GM12892 (cell line): ENCODE measurements at places on chromosomes 6 and 20.

DNA sequence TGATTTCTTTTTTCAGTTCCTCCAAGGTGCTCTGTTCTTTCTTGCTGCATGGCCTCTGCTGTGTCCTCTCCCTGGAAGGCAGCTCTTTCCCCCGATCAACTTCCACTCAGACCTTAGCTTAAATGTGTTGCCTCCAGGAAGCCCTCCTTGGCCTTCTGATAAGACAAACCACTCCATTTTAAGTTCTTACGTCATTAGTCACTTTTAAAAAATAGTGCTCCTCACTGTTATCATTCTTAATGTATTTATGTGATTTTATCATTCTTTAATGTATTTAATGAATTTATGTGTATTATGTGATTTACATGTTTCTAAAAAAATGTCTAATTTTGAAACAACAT is 12.2 kb upstream of the MANBAL start:
- no peak for DNase-seq

DNA sequence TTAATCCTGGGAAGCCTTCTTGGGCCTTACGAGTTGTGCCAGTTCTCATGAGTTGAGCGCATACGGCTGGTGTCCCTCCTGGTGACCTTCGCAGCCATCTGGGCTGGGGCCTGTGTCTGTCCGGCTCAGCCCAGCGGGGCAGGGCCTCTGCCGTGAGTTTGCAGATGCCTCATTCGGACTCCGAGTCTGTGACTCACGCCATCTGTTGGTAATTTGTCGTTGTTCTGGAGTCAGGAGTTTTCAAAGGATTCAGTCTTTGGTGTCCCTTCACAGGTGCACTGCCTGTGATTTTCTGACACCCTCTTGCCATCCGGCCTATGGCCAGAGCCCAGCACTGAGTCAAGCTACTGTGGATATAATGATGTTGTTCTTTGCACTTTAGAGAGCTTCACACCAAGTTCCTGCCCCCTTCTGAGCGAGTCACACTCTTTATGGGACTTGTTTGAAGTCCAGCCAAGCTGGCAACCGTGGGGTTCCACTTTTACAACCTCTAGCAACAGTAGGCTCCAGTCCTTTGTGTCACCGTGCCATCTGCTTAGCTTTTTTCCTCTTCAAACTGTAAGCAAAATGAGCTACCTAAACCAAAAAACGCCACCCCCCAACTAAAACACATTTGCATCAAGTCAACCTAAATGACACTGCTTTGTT is 175.6 kb downstream of the AIG1 start:
- no peak for DNase-seq

DNA sequence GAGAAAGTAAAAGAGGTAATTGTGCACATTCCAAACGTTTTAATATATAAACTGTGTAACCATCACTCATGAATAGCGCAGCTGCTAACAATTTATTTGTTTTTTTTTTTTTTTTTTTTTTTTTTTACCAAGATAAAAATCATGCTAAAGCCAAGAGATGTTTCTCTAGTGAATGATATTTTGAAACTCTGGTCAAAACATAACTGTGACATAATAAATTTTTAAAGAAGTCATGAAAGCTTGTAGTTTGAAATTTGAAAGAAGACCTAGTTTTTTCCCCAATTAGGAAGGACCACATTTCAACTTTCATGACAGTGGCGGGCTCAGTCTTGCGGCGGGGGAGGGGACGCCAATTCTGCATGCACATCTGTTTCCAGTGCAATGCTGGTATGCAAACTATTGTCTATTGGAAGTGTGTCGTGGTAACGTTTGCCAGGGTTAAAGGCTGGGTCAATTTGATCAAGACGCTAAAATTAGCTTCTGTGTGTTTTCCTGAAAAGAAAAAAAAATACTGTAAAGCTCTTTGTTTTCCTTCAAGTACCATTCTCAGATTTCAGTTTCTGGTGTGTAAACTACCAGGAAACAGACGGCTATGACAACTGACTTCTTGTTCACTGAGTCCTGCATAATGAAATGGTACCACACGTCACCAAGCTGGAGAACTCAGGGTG is 211.9 kb downstream of the FOXC1 start:
- DNase-seq = no peak

- DNase-seq = no peak
Measured at GRCh38 chr6:105851606-105852005, 234.5 kb upstream of the PRDM1 start.

GRCh38 chr6:79941489-79942151 is 5.7 kb downstream of the ELOVL4 start:
- DNase-seq = no peak

DNA sequence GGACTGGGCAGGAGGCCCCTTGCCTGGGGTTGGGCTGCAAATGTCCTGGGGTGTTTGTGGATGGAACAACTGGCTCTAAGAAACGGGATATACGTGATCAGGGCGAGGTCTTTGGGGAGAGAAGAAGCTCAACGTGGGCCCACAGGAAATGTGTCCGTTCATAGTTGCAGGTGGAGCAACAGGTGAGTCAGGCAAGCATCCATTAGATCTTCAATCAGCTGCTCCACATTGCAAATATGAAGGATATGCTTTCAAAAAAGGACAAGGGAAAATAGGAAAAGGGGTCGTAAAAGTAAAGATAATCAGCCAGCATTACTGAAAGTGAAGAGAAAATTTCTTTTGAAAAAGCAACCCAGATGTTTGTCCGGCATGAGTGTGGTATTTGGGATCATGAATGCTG is 251.0 kb downstream of the CDH4 start:
- DNase-seq = no peak

DNA sequence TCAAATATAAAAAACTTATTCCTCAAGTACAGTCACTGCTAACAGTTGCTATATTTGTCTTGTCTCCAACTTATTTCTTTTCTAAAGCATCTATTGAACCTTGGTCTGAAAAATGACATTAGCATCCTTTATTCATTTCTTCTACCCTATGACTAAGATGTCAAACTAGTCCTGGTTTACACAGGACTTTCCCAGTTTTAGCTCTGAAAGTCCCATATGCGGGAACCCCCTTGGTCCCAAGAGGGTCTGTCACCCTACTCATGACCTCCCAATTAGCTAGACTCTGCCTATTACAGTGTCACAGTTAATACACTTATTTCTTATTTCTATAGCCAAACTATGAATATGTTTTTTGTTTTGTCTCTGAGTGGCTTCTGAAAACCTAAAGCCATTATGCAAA is 37.1 kb downstream of the PLEKHG1 start:
- no peak for DNase-seq

DNA sequence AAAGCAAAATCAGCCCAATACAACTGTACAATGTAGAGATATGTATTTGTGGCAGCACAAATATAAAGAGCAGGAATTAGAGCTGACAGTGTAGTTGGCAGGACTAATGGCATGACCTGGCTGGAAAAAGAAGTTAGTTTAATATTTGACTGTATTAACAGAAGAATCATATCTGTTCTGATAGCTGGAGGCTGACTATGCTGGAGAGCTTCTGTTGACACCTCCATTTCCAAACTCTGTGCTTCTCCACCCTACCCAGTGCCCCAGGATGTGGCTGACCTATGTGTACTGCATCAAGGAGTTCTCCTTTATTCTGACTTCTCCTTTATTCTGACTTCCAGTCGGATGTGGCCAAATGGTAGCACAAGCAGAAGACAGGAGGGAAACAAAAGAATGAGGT is 299.3 kb downstream of the PKHD1 start:
- DNase-seq = no peak

DNA sequence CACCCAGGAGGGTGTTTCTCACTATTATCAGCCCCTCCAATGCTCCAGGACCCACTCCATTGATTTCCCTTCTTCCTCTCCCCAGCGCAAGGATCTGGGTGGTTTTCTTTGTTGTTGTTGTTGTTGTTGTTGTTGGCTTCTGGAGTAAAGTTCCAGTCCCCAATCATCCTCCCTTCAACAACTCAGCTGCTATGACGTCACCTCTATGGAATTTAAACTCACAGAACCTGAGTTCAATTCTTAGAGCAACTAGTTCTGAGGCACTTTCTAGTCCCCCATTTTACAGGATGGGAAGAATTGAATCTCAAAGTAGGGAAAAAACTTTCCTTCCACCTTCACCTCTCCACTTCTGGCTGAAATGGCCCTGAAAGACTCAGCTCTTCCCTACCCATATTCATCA is 9.7 kb upstream of the WFDC8 start:
- no peak for DNase-seq
